ENCODE measurements at places on chromosomes 3 and 15. TPM values are rescaled to one million over a fixed set of nuclear protein-coding genes. Genes with fewer than 3 reads are reported as not detected.
A peak's percentile ranks its signal among the peaks of the same experiment; 100 is the strongest.

- no peak for DNase-seq
Observed at GRCh38 chr15:52727815-52728214, 48.6 kb upstream of the ATOSA start.

DNA sequence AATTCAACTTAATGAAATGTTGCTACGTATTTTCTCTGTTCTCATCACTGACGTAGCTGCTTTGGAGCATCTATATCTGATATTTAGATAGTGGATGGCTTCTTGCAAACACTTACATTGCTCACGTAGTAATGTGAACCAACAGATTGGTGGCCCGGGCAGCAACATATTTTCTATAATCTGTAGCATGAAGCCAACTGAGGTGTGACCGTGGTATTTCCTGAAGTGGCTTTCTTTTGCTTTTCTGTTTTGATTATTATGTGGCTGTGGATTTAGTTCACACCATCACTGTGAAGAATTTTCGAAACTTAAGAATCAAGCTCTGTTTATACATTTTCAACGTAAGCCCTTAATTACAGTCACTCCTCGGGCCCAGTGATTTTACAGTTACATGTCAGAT is 288.5 kb downstream of the LPP start:
- DNase-seq: no peak

GRCh38 chr3:130411320-130411719 is 65.8 kb downstream of the COL6A5 start:
- no peak for DNase-seq

DNA sequence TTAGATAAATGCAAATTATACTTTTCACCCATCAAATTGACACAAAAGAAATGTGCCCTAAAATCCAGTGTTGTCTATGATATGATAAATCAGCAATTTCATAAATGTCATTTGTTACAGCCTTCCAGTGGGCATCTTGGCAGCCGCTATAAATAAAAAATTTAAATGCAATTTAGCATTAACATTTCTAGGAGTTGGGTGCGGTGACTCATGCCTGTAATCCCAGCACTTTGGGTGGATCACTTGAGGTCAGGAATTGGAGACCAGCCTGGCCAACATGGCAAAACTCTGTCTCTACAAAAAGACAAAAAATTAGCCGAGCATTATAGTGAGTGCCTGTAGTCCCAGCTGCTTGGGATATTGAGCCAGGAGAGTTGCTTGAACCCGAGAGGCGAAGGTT is 65.9 kb upstream of the POMGNT2 start:
- no peak for DNase-seq

DNA sequence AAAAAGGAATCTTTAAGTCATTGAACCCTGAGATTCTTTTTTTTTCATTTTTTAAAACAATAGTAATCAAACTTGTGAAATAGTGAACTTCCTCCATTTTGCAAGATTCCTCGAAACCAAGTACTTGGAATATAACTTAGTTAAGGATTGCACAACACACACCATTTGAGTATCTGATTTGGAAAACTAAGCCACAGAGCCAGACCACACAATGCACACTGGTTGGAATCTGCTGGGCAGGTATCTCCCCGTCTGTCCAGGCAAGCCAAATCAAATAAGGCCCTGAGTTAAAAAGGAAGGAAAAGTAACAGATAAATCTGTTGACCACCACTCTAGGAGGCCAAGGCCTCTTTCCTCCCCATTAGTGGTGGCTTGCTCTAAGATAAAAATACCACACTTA is 177.5 kb upstream of the ICE2 start:
- no peak for DNase-seq

- DNase-seq: no peak
Observed at GRCh38 chr15:61697796-61698195, 362.5 kb downstream of the VPS13C start.

DNA sequence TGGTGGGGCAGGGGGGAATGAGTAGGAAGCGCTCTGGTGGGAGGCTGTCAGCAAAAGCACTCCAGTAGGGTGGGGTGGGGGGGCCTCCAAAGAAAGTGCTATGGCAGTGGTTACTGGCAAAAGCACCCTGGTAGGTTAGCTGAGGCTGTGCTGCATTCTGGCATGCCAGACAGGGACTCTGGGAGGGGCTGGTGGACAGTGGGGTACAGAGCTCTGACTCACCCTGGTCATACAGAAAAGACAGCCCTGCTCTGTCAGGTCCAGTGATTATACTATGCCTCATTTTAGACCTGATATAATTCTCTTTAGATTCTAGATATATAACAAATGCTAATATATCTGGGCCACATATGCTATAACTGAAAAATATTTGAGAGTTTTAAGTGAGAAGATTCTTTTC is 82.8 kb upstream of the CPNE4 start:
- no peak for DNase-seq

GRCh38 chr15:66323312-66323928 is 30.1 kb downstream of the DIS3L start:
- no peak for DNase-seq

DNA sequence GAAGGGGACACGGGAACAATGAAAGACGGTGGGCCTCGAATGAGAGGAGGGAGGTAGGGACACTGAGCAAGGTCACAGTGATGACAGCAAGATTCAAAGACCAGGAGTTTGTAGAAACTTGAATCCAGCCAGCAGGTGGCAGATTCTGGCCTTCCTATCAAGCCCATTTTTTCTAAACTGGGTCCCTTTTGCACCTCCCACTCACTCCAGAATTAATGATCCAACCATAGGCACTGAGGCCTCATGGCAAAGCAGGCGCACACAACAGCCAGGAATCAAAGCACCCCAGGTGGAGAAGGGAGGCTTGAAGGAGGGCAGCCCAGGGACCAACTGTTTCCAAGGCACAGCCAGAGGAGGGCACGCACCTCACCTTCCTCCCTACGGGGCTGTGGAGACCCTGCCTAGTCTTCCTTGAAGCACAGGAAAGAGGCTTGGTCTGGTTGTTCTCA is 90.2 kb downstream of the ANP32A start:
- DNase-seq: peak; percentile 29

- DNase-seq: no peak
Observed at GRCh38 chr3:137264843-137265330, 307.1 kb downstream of the IL20RB start.

DNA sequence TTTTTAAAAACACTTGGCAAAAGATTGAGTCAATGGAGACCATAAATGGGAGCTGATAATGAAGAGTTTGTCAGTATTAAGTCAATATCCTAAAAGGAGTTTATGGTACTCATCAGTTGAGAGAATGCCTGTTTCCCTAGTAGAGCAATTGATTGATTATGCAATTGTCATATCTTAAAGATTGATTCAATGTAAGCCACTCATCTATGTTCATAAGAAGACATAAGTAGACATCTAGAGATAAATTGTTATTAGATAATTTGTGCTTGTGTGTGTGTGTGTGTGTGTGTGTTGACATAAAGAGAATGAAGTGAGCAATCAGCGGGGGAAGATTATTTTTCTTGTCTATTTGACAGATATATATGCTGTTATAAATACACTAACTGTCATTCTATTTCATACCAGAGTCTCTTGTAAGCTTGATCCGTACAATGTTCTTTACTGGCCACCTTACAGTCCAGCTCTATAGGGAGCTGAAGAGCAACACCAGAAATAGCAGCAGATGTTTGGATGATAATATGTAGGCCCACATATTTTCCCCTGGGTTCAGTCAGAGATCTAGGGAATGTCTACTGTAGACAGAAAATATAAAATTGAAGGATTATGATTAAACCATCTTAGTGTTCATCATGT is 848.6 kb upstream of the EPHA6 start:
- no peak for DNase-seq

DNA sequence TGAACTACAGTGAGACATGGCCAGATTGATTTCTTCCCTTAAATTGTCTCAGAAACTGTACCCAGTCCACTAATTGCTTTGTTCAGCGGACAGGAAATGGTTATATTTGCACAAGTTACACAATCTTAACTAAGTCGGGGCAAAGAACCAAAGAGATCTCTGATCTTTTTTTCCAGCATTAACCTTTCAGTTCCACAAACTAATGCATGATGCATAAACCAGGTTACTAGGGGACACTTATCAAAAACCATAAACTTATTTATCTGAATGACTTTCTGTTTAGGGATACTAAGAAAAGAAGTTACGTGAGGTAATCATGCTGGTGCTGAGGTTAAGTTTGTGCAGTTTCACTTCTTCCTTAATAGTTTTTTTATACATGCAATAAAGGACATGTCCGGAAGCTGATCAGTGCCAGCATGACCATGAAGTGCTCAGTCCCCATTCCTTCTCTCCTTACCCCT is 22.4 kb downstream of the FNDC3B start:
- DNase-seq: peak; percentile 27

- no peak for DNase-seq
Observed at GRCh38 chr3:197713477-197713822, 23.3 kb downstream of the RUBCN start.

DNA sequence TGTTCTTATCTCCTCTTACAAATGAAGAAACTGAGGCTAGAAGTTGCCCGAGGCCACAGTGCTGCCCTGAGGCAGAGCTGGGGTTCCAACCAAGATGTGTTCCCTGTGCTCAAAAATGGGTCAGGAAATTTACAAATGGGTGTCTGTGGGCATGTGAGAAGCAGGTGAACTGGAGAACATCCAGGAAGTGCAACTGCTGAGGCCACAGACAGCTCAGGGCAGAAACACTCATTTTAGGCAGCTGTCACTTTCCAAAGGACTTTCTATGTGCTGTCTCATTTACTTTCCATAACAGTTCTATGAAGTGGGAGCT is 47.2 kb upstream of the ATP2B2 start:
- no peak for DNase-seq

DNA sequence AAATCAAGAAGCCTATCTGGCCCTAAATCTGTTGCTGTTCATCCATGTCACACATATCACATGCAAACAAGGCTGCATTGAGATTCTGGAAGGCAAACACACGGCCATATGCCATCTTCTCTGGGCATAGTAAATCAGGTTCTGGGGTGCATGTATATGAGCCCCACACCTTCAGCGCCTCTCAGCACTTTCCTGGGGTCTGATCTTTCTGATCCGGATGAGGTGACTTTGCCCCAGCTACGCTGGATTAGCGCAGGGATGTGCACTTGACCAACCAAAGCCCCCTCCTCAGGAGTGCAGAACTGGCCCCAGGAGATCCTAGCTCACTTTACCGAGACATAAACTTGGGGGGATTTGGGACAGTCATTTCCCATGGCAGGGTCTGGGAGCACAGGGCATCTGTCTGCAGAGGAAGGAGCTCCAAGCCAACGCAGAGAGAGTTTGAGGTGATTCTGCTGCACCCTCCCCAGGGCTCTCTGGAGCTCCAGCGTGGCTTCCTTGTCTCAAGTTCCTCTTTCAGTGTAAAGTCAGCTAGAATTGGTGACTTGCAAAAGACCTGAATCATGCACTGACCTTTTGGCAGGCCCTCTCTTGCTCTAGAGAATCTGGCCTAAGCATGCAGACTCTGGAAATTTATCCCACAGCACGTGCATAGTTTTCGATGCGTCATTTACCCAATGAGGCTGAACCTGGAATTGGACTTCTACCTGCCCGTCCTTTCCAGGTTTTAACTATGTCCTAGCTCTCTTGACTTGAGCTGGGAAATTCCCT is 63.5 kb upstream of the KLF13 start:
- DNase-seq: no peak

GRCh38 chr3:73697020-73697419 is 72.3 kb upstream of the PDZRN3 start:
- no peak for DNase-seq

SLC27A2 gene
- 4.7 TPM for total RNA-seq

GOLGA6B gene
- not detected for total RNA-seq

ACKR4 gene
- total RNA-seq: 0.09 TPM

EPHB1 gene
- total RNA-seq: 2.3 TPM

TPRG1 gene
- 4.7 TPM for total RNA-seq

CHDH gene
- total RNA-seq: 43.9 TPM

All from prostate gland (tissue), 2 donors.